OCI-LY7 (cell line): ENCODE measurements at places on chromosomes 2 and 18. TPM values are rescaled to one million over a fixed set of nuclear protein-coding genes. Genes with fewer than 3 reads are reported as not detected.
A peak's percentile ranks its signal among the peaks of the same experiment; 100 is the strongest.

GRCh38 chr2:50974940-50975339 is 57.0 kb downstream of the NRXN1 start:
- DNase-seq, result no peak

DNA sequence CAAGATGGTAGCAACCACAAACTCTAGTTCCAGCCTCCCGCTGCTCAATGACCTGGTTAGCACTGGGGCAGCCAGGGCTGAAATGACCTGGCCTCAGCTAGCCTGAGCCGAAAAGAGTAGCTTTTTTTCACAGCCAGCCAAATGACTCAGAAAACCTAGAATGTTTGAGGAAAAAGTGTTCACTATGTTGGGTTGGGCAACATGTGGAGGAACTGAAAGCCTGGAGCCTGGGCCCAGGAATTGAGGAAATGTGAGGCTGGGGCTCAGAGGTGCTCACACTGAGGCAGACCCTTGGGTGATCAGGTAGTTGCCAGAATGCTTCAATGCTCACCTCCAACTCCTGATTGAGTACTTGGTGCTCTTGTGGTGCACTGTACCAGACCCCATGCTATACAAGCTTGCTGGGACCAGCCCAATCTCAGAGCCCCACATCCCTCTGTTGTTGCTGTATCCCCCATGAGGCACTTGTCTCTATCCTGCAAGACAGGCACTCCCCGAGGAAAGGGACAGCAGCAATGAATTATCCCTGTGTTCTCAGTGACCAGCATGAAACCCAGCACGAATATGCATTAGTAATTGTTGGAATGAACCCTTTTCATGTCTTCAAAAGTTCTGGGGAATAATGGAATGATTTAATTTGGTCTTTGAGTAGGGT is 116.2 kb downstream of the USP34 start:
- DNase-seq, result no peak

DNA sequence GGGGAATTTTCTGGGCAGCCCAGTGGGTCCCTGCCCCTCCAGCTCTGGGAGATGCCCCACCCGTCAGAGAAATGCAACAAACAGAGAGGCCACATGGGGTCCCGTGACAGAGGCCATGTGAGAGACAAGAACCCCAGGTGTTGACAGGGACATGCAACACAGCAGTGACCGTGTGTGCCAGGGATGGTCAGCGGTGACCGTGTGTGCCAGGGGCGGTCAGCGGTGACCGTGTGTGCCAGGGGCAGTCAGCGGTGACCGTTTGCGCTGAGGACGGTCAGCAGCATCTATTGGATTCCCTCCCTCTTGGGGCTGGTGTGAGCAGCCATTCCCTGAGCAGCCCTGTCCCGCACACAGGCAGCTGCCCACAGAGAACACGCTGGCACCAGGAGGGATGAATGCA is 146.6 kb upstream of the OTOS start:
- DNase-seq, result no peak

- no peak for DNase-seq
Observed at GRCh38 chr18:48284743-48285142, 124.4 kb downstream of the ZBTB7C start.

DNA sequence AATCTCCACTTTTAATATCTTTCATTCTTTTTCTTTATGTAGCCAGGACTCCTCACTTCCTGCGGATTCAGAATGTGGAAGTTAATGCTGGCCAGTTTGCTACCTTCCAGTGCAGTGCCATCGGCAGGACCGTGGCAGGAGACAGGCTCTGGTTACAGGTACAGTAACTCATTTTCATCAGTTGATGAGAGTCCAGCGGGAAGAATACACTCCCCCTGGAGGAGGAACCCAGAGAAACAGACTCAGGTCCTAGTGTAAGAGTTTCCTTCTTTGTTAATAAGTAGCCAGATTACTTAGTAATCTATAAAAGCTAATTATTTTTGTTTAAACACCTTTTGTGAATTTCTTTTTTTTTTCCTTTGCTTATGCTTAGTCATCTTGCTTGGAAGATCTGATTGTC is 359.4 kb downstream of the PTPRM start:
- no peak for DNase-seq

DNA sequence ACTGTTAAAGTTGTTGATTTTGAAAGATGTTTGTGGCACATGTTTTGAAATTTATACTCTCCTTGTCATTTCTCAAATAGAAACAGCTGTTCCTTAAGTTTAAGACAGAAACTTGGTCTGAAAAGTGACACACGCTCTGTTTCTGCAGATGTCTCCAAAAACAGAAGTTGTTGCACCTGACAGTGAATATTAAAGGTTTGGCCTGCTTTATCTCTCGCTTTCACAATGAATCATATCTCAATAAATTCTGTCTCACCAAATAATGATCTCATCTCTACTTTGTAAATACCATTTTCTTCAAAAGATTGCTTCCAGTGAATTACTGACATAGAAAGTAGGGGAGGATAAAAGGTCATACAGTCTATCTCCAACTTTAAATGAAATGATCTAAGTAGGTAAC is 294.9 kb upstream of the SYT4 start:
- DNase-seq, result no peak

- peak; percentile 23 for DNase-seq
Observed at GRCh38 chr2:233384811-233385488, 30.7 kb downstream of the DGKD start.

DNA sequence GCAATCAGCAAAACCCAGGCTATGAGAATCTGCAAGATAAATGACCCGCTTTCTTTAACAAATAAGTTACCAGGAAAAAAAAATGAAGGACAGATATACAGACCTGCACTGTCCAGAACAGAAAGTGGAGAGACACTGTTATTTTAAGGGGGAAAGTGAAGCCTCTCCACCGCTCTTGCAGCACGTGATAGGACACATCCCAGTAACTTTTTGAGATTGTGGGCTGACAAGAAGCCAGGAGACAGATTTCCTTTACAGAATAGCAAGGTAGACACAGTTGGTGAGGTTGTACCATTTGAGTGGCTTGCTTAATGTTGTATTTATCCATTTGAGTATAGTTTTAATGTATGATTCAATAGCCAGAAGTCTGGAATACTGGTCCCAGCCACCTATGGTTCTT is 13.0 kb downstream of the TMEM169 start:
- no peak for DNase-seq

DNA sequence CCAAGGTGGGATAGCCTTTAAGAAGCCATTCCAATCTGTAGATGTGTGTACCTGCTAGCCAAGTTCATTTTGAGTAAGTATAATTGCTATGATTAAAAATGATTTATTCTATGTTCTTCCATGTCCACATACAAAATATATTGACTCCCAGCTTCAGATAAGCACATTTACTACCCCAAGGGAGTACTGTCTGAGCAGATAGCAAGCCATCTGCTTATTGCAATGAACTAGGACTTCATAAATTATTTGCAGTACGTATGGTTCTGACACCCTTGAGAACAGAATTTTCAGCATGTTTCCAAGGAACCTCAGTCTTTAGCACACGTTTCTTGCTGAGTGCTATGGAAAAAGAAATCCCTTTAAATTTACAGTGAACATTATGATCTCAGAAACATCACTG is 28.2 kb downstream of the ABCG5 start:
- DNase-seq, result no peak

- no peak for DNase-seq
Observed at GRCh38 chr2:113061241-113061640, 2.2 kb downstream of the IL36RN start.

- no peak for DNase-seq
Observed at GRCh38 chr2:232489516-232490220, 2.0 kb upstream of the ECEL1 start.

DNA sequence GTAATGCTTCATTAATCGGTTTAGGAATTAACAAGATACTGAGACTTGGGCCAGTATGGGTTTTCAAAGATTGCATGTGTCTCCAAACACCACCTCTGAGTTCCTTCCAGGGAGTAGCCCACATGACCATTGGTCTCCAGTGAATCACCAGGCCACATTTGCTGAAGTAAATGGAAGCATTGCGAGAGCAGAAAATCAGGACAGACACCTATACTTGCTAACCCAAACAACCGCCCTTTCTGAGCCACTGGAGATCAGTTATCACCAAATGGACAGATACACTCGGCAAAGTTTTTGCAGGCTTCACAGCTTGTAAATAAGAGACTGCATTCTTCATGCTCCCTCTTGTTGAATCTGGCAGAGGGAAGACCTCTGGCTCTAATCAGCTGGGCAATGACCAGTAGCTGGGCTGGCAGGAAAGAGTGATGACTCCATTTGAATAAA is 40.9 kb downstream of the GATA6 start:
- no peak for DNase-seq

GRCh38 chr2:74917702-74918619 is 40.5 kb upstream of the POLE4 start:
- DNase-seq, result no peak

DNA sequence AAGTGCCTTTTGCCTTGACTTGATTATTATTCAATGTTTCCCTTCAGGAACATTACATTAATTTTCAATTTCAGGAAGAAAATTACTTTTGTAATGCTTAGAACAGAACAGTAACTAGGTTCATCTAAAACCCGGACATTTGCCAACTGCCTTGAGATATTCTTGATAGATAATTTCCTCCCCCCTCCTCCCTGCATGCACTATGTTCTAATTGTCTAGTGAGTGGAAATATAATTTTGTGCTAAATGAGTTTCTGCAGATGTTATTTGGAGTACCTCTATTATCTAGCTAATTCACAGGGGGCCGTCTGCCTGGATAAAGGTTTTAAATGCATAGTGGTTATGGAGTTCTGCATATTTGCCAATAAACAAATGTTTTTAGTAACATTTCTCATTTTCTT is 200.3 kb upstream of the SLC39A10 start:
- no peak for DNase-seq

DNA sequence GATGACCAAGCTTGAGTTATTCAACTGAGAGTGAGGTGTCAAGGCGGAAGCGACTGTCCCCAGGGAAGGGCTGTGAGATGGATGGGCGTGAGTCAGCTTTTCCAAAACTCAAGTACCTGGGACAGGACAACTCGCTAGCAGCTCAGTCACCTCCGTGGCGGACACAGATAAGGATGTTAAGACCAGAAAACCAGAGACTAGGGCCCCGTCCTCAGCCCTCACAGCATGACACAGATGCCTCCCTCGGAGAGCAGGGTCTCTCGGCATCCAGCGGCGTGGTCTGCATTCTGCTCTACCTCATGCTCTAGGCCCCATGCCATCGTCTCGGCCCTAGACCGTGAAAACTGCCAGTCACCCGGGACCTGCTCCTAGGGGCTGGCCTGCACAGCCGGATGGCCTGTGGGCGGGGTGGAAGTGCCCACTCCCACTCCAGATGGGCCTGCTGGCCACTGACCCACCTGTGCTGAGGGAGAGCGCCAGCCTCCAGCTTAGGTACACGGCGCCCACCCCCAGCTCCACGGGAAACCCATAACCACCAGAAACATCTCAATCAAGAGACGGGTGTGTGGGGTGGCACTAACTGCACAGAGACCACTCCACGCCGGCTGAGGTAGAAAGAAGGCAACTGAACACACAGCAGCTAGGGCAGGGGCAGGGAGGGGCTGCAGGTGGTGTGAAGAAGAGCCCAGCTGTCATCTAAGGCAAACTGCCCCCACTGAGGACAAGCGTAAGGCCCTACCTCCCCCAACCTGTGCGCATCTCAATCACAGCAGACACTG is 39.8 kb downstream of the ANO7 start:
- DNase-seq, result no peak

DNA sequence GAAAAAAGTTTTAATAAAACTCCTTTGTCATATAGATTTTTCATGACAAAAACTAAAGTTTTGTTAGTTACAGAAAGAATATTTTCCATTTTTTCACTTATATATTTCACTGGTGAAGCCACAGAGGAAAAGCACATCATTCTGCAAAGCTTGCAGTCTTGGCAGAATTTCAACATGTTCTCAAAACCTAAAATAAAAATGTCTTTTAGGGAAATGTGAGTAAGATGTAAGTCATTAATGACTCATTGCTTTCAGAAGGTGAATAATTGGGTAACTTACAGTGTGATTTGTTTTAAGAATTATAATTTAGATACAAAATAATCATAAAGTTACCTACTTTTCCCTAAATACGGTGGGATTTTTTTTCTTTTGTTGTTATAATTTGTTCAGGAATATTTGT is 43.4 kb upstream of the TNFRSF11A start:
- DNase-seq, result no peak

DNA sequence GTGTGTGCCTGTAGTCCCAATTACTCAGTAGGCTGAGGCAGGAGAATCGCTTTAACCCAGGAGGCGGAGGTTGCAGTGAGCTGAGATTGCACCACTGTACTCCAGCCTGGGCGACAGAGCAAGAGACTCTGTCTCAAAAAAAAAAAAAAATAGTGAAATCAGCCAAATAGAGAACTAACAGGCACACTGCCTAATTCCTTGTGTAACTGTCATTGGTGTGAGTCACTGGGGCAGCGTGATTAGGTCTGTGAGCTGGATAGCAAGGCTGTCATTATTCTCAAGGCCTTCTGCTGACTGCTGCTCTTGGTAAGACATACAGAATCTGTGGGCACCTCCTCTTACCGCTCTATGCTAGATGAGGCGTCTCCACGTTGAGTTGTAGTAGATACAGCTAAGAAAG is 270.3 kb downstream of the NEDD4L start:
- no peak for DNase-seq

DNA sequence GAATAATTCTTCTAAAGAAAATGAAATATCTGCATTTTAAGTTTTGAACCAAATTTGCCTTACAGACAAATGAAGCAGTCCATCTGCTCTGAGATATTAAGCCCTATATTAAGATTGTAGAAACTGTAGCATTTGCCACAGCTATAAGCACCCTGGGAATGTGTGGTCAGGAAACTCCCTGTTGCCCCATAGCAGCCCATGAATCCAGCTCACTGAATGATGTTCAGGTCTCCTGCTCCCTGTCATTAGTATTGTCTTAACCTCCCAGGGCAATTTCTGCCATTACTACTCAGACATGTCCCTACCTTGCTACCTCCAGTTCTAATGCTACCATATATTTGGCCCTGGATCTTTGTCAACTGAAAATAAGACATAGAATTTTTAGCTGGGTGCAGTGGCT is 41.1 kb downstream of the CDK15 start:
- DNase-seq, result no peak

GRCh38 chr2:173278794-173279526 is 75.7 kb upstream of the CDCA7 start:
- DNase-seq, result no peak

- no peak for DNase-seq
Observed at GRCh38 chr2:205701509-205701908, 19.2 kb downstream of the NRP2 start.

The GPR55 gene
- total RNA-seq, result not detected in 2 replicates

The ADD2 gene
- not detected in 2 replicates for total RNA-seq

The ADCYAP1 gene
- total RNA-seq, result not detected in 2 replicates

The CDK15 gene
- not detected in 2 replicates for total RNA-seq

The TDRD15 gene
- not detected in 2 replicates for total RNA-seq

The RNF125 gene
- 2.2 and 3.2 TPM in 2 replicates for total RNA-seq

The IL36RN gene
- not detected in 2 replicates for total RNA-seq

The AAMP gene
- total RNA-seq, result 59.7 and 68.7 TPM in 2 replicates
